ENCODE measurements at places on chromosomes 2 and 18. TPM values are rescaled to one million over a fixed set of nuclear protein-coding genes. Genes with fewer than 3 reads are reported as not detected.

GRCh38 chr18:24138409-24138788 lies 463 bp upstream of the CABYR start:
- no peak for DNase-seq

The TMEM17 gene
- 0.95 TPM for total RNA-seq

DNA sequence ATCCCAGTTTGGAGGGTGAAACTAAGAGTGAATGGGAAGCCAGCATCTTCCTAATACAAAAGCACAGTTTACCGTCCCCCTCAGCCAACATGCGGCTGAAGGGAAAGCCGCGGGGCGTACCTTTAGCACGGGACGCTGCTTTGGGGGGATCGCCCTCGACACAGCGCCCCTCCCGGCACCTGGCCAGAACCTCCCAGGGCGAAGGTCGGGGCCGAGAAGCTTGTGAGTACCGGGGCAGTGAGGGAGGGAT lies at the start of gene METTL8:
METTL8 (minus strand) TSS at position 228 of the 250 bp plus-strand sequence. CDS start 41,805 bp downstream, outside the sequence.
- no peak for DNase-seq

- no peak for DNase-seq
Measured at GRCh38 chr18:53850902-53851301, 373.6 kb downstream of the MBD2 start.

The MARS2 gene
- total RNA-seq: 6.5 TPM

DNA sequence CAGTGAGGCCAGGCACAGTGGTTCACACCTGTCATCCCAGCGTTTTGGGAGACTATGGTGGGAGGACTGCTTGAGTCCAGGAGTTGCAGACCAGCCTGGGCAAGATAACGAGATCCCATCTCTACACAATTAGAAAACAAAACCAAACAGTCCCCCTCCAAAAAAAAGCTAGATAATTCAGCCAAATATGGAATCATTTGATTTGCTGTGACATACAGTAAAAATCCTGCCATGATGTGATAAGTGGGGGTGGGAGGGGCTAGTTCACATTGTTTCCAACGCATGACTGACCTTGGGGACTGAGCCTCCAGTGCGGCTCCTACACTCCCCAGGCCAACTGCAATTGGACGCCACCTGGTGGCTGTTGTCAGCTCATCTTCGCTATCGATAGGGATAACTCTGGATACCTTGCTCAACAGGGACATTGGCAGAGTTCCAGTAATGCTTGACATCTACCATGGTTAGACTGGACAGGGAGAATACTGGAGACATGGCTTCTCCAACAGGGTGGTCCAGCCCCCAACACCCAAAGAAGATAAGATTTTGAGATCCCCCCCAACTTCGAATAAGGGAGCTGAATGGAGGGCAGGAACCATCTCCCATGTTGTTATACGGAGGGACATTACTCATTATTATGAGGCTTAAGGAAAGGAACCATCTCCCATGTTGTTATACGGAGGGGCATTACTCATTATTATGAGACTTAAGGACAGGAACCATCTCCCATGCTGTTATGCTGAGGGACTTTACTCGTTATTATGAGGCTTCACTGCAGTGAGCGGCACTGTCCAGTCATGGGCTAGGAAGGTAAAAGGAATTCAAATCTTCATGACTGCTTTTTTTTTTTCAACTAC lies 135.9 kb downstream of the TGIF1 start:
- DNase-seq: peak; percentile 68

The TSGA10 gene
- 5.4 TPM for total RNA-seq

The FZD7 gene
- total RNA-seq: 11.0 TPM

The ALPP gene
- total RNA-seq: not detected

DNA sequence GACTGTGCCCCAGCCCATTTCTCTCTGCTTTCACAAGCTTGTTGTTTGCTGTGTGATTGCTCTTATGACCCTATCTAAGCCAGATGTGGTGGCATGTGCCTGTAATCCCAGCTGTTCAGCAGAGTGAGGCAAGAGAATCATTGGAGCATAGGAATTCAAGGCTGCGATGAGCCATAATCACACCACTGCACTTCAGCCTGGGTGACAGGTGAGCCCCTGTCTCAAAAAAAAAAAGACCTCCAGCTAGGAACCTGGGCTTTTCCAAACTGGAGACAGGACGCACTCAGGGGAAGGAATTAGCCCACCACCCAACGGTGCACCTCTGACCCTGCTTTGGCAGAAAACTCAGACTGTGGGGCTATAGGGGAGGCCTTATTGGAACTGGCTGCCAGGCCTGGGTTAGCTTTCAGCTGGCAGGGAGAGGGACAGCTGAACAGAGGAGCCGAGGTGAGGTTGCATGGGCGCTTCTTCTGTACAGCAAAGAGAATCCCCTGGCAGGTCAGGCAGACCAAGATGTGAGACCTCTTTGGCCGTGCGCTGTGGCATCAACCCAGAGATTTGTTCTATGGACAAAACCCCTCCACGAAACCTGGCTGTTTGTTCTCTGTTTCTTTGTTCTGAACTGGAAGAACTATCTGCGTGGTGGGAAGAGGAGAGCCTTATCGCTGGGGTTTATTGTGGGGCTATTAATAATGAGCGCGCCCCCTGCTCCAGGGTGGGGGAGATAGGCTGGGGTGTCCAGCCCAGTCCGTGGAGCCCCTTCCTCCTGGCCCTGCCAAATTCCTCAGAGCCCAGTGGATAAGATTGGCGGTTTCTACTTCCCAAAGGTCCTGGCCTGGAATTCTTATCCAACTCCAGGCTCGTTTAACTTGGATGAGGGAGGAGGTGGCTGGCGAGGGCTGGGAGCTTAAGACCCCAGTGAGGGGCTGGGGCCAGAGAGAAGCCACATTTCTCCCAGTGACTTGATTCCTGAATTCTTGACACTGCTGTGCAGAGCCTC lies 38.8 kb upstream of the SMAD7 start:
- DNase-seq: no peak

DNA sequence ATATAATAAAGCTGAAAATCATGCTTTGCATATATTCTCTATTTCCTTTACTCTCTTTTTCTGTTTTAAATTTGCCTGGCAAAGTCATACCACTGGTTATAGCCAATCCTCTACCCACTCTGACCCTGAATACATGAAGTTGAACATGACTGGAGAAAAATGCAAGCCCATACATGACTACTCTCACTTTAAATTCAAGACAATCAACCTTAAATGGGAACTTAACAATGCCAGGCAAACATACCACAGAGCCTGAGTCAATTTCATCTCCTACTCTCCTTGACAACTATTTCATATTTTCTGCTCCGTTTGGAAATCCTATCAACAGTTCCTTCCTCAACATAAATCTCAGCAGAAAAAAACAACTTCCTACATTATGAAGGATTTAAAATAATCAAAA lies 22.6 kb downstream of the RAD51AP2 start:
- no peak for DNase-seq

GRCh38 chr2:119760956-119761275 lies 1.2 kb downstream of the PTPN4 start:
- no peak for DNase-seq

- DNase-seq: no peak
Measured at GRCh38 chr18:2495381-2495780, 75.9 kb downstream of the METTL4 start.

The ATIC gene
- 43.0 TPM for total RNA-seq

GRCh38 chr18:69035756-69036155 lies 237.9 kb downstream of the CCDC102B start:
- DNase-seq: no peak

DNA sequence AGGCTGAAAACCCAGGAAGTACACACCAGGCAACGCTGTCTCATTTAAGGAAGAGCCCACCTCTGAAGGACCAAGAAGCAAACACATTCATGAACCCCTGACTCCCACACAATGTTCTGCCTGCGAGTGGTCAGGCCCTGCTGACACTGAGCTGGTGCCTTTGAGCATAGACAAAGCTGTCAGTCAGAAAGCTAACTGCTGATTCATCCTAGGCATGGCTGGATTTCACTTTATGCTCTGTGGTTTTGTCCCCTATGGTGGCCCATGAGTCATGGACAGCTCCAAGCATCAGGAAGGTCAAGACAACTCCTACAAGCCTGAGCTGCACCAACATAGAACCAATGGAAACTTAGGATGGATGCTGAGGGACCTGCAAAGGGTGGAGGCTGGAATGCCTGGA lies 78.9 kb downstream of the UXS1 start:
- DNase-seq: no peak

The MC2R gene
- not detected for total RNA-seq

GRCh38 chr18:63140997-63141777 lies 178.4 kb downstream of the BCL2 start:
- DNase-seq: no peak

The SPTBN1 gene
- total RNA-seq: 1,046 TPM

DNA sequence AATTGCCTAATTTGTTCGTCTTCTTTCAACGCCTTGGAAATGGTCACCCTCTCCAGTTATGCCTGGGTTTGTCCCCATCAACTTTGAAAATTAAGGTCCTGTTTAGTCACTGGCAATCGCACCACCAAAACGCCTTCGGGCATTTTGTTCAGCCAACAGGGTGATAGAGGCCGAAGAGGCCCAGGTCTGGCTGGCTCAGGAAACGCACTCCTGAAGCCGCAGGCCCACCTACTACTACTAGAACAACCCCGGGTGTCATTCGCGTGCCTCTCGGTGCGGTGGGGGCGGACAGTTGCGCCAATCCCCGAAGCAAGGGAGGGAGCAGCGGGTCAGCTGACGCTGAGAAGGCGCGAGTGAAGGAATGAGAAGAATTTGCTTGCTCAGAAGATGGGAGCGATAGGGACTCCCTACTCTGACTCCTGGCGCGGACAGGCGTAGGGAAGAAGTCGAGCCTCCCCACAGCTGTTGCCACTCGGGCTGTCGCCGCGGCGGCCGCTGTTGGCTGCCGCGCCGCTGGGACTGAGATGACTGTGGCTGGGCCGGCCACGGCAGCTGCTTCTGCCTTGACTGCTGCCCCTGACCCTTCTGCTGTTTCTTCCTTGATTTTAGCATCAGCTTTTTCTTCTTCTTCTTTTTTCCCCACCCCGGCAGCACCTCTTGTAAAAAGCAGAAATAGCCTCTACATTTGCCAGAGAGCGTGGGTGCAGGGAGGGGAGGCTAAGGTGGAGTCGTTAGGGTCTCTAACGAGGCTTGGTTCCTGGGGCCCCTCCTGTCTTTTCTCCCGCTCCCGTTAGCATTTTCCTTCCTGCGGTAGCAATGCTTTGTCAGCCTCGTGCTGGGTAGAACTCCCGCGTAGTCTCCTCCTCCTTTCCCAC lies 387.6 kb downstream of the FIGN start:
- DNase-seq: peak; percentile 32

DNA sequence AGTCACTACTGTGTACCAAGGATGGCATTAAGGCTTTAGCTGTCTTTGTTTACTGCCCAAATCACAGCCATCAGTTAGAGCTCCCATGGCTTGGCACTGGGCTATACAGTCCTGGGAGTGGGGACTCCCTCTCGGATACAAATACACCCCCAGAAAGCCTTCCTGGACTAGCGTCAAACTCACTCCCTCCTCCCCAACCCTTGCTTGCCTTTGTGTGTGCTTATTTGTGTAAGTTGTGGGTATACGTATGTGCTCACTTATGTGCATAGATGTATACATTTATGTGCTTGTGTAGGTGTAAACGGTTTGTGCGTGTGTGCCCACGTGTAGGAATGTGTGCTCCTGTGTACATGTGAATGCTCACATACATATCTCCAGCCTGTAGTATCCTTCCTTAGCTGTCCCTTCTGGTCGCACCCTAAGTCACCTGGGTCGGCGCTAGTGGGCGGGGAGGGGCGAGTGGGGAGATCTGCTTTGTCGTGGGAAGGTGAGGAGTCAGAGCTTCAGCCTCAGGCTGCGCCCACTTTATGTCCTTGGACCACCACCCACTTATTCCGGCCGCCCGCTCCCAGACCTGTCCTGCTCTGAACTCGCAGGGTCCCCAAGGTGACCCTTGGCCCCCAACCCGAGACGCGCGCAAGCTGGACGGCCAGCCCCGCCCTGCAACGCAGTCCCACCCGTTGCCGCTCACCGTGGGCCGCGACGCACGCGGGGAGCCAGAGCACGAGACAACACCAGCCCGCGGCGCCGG lies 461 bp downstream of the PRADC1 start:
- no peak for DNase-seq

The UGT1A10 gene
- total RNA-seq: not detected

The CYP26B1 gene
- total RNA-seq: 14.4 TPM

GRCh38 chr2:69815717-69816116 lies 13.7 kb upstream of the GMCL1 start:
- DNase-seq: no peak

DNA sequence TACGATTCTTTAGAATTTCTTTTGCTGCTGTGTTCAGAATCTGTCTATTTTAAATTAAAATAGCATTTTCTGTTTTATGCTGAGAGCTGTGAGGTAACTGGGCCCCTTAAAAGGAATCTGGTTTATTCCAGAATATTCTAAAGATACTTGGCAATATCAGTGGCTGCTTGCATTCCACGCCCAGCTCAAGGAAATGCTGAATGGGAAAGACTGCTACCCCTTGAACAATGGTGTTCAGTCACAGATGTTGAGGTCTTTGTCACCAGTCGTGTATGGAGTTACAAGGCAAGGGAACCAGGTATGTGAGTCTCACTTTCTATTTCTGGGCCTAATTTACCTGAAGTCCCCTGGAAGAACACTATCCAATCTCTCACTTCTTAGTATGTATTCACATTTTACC lies 377.9 kb upstream of the CDH7 start:
- DNase-seq: no peak

GRCh38 chr2:71800106-71800809 lies 346.9 kb downstream of the DYSF start:
- DNase-seq: no peak

The TUBA3E gene
- not detected for total RNA-seq

GRCh38 chr2:9053534-9053931 lies 50.0 kb upstream of the MBOAT2 start:
- DNase-seq: no peak

The CXCR4 gene
- total RNA-seq: 37.5 TPM

The RNF103 gene
- total RNA-seq: 41.0 TPM

DNA sequence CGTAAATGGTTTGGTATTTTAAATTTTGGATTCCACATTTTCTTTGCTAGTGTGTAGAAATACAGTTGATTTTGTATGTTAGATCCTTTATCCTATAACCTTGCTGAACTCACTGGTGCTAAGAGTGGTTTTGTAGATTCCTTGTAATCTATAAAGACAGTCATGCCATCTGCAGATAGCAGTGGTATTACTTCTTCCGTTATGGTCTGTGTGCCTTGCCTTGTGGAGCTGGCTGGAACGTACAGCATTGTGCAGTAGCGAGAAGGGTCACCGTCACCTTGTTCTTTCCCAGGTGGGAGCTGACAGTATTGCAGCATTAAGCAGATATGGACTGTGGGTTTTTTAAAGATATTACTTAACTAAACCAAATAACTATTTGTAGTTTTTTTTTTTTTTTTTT lies 33.7 kb downstream of the ATP9B start:
- DNase-seq: no peak

- DNase-seq: no peak
Measured at GRCh38 chr18:54787616-54788015, 40.7 kb upstream of the RAB27B start.

GRCh38 chr2:219537657-219538488 lies 5.7 kb downstream of the CHPF start:
- DNase-seq: no peak

The SAG gene
- 0.09 TPM for total RNA-seq
